Hematopoietic multipotent progenitor cell treated with erythropoietin and hydrocortisone succinate and interleukin-3 and kit ligand, for 15 days (in vitro differentiated cells): ENCODE measurements at places on chromosomes 3 and 15.

DNA sequence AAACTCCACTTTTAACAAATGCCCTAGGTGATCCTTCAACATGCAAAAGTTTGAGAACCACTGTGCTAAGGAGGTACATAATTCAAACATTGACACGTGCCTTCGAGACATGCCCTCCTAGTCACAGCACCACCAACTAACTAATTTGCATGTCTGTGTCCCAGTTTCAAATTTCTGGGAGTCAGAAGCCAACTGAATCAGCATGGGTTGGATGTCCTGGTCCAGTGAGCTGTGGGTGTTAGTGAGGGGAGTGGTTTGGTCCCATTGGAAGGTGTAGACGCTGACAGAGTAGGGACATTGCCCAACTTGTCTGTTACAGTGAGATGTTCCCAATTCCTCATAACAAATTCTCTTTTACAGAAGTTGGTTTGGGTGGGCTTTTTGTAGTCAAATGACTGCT is 67.3 kb upstream of the ADPGK start:
- no peak for DNase-seq

GRCh38 chr3:16538507-16538906 is 25.0 kb upstream of the RFTN1 start:
- DNase-seq = no peak

DNA sequence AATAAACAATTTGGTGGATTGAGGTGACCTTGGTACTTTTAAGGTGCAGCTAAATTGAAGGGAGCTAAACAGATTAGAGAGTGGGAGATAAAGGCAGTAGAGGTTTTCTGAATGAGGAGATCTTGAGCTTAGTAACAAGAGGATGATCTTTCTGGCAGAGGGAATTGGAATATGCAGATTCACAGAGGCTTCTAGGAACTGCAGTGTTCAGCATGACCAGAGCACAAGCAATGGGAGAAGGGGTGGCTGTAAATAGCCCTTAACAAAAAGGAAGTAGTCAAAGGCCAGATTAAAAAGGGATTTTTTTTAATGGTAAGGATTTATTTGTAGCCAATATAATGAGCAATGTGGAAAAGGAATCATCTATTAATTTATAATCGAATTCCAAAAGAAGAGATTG is 5.7 kb upstream of the BNIP2 start:
- DNase-seq = no peak

DNA sequence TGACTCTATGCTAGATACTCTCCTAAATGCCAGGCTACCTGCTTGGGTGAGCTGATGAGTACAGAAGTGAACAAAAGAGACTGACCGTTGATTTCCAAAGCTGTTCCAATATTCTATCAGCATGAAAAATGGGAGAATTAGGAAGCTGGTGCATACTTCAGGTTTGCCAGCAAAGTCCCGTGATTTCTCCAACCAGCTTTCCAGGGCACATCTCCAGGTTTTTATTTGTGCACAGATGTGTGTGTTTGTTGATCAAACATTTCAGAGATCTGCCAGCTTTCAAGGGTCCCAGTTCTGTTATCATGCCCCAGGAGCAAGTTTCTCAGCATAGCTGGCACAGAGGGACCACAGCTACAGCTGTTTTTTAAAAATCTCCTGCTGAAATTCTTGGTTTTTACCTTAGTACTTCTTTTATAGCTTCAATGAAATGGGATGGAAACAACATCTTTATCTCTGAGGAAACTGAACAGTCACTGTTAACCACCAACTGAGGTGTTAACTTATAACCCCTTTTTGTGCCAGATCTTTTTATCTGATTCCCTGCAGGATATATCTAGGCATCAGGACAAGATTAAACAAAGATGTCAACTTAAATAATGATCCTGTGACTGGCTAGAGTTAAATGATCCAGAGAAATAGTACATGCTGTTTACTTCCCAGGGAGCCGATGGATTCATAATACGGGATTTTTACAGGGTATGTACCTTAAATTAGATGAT is 380.8 kb downstream of the GRM7 start:
- DNase-seq = no peak

GRCh38 chr3:133835961-133836360 is 30.3 kb downstream of the SRPRB start:
- DNase-seq = no peak

- DNase-seq = no peak
Measured at GRCh38 chr15:37847776-37848175, 86.7 kb upstream of the TMCO5A start.
